Posterior cingulate gyrus (tissue), 11 donors: ENCODE measurements at places on chromosomes 11 and 22.

GRCh38 chr11:127939000-127939399 is 648.4 kb downstream of the ETS1 start:
- no peak for DNase-seq

- no peak for DNase-seq
These were observed 57.8 kb downstream of the PISD start for GRCh38 chr22:31604137-31604705.

- DNase-seq, result no peak
These were observed 151.3 kb downstream of the ST3GAL4 start for GRCh38 chr11:126506789-126507188.

DNA sequence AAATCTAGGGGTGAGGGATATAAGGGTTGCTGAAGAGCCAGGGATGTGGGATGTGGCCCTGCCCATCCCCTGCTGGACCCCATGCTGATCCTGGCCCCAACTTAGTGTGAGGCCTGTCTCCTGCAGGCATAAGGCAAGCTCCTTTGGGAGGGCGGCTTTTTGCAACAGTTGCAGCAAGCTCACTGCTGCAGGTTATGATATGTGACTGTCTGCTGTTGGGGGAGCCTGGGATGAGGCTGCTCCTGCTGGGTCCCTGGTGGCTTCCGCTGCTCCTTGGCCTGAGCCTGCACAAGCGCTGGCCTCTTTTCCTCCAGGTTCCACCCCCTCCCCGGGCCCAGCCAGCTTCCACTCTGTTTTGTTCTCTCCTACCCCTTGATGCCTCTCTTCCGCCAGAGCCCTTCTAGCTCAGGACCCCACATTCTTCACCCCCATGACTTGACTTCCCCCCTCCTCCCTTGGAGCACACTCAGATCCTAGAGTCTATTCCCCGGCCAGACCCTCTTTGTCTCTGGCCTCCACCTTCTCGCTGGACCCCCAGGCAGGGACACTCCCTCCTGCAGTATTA is 35.0 kb upstream of the SYT13 start:
- DNase-seq, result no peak

DNA sequence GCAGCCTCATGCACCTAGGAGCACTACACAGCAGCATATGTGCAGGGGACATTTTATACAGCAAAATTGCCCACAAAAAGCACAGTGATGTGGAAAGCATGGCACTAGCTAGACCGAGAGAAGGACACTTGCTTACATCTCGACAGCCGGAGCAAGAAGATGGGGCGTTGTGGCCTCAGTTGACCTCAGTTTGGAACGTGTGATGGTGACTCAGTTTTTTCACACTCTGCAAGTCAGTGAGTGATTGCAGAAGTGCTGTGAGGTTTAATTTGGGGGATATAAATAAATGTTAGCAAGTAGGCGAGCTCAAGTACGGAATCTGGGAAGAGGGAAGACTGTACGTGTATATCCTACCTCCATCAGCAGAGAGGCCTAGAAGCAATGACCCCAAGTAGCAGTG is 23.3 kb downstream of the LRP5 start:
- DNase-seq, result no peak

GRCh38 chr22:22687638-22688500 is 43.5 kb downstream of the GGTLC2 start:
- peak; percentile 36 for DNase-seq

DNA sequence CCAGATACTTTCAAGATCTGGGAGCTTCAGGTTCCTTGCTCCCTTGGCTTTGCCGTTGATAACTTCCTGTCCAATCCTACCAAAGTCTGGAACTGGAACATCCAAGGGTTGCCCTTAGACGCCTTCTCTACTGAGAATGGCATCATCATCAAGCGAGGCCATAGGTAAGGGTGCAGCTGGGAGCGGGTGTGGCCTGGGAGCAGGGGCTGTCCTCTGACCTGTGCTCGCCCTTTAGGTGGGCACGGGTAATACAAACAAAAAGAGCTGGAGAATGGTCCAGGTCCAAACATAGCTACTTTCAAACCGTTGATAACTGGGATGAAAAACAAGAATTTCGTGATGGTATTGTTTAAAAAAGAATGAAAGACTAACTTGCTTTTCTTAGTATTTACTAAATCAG is 25.0 kb downstream of the CASP12 start:
- DNase-seq, result no peak

DNA sequence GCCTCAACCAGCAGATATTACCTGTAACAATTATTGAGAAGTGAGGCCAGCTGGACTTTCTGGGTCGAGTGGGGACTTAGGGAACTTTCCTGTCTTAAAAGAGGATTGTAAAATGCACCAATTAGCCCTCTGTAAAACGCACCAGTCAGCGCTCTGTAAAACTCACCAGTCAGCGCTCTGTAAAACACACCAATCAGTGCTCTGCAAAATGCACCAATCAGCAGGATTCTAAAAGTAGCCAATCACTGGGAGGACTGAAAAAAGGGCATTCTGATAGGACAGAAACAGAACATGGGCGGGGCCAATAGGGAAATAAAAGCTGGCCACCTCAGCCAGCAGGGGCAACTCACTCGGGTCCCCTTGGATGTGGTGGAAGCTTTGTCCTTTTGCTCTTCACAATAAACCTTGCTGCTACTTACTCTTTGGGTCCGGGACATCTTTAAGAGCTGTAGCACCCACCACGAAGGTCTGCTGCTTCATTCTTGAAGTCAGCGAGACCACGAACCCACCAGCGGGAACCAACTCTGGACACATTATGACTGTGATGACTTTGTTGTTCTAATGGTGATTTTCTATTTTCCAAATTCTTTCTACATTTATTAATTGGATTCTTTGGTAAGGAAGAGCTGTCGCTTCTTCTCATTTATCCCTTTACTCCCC is 40.2 kb upstream of the FGF3 start:
- DNase-seq, result no peak

DNA sequence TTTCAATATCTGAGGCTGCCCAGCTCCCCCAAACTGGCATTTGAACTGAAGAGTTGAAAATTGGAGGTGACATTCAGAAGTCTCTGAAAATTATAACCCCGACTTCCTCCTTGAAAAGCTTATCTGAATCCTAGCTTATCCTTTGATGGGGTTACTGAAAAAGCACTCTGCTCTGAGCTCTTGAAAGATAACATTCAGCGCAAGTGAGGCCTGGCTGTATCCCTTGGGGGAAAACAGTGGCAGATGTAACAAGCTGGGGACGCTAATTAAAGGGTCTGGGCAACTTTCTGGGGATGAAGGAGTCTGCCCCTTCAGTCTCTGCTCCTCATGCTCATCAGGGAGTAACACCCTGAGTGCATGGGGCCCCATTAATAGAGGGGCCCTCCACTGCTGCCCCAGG is 402.0 kb upstream of the CADM1 start:
- no peak for DNase-seq

- DNase-seq, result no peak
These were observed 15.4 kb upstream of the CAT start for GRCh38 chr11:34423300-34423699.

- DNase-seq, result no peak
These were observed 73.1 kb downstream of the ELP4 start for GRCh38 chr11:31582697-31583096.

GRCh38 chr11:69513196-69513595 is 31.7 kb downstream of the LINC01488 start:
- DNase-seq, result peak; percentile 48

DNA sequence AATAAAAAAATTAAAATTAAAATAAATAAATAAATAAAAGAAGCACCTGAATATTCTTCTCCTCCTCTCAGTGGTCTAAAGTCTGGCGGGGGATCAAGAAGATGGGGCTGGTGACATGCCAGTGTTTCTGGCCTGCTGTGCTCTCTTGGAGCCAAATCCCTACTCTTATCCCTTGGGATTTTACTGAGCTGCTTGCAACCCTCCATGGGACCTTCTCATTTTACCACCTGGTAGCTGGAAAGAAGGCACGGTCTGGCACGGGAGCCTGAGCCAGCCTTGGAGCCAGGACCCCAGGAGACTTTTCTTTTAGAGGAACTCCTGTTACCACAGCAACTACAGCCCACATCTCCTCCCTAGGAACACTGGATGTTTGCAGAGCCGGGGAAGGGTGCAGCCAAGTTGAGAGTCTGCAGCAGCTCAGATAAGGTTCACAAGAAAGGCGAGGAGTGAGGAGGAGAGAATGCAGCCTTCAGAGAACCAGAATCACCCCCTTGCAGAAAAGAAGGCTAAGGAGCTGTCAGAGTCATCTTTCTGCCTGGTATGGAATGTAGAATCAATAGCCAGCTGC is 21.4 kb downstream of the CD6 start:
- no peak for DNase-seq

- DNase-seq, result no peak
These were observed 378.9 kb upstream of the ARHGAP42 start for GRCh38 chr11:100308202-100308601.

GRCh38 chr11:68574308-68574707 is 110.0 kb upstream of the GAL start:
- no peak for DNase-seq

- DNase-seq, result no peak
These were observed 11.7 kb downstream of the B4GALNT4 start for GRCh38 chr11:380996-381395.
